ENCODE measurements at places on chromosomes 5 and 9.

DNA sequence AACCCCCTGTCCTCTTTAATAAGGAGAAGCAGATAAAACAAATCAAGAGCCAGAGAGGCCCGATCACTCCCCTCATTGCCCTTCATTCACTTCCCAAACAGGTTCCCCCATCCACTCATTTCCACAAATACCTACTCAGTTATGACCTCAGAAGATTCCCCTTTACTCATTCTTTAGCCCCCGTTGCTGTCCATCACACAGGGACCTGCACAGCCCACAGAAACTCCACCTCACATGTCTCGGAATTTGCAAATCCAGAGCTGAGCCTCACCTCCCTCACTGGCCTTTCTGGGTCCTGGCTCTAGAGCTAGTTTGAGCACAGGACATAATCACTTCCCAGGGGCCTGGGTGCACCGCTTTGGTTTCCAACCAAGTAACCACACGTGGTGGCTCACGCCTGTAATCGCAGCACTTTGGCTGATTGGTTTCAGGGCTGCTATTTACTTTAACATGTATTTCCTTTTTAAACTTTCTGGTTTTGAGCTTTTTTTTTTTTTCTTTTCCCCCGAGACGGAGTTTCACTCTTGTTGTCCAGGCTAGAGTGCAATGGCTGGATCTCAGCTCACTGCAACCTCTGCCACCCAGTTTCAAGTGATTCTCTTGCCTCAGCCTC is 17.8 kb downstream of the ATP6V0E1 start:
- no peak for DNase-seq

GRCh38 chr5:93331863-93332262 is 249.2 kb downstream of the NR2F1-AS1 start:
- no peak for DNase-seq

DNA sequence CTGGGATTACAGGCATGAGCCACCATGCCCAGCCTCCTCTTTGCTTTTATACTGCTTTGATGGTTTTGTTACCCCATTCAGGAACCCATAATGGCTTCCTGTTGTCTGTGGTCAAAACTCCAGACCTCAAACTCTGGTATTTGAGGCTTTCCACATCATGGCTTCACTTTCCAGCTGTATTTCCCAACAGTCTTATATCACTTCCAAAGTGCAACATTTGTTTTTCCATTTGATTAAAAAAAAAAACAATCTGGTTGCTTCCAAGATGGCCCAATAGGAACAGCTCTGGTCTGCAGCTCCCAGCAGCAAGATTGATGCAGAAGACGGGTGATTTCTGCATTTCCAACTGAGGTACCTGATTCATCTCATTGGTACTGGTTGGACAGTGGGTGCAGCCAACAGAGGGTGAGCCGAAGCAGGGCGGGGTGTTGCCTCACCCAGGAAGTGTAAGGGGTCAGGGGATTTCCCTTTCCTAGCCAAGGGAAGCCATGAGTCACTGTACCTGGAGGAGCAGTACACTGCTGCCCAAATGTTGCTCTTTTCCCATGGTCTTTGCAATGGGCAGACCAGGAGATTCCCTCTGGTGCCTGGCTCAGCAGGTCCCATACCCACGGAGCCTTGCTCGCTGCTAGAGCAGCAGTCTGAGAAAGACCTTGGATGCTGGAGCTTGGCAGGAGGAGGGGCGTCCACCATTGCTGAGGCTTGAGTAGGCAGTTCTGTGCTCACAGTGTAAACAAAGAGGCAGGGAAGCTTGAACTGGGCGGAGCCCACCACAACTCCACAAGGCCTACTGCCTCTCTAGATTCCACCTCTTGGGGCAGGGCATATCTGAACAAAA is 458.4 kb downstream of the KDM4C start:
- DNase-seq, result peak; percentile 32

GRCh38 chr5:39716532-39717028 is 291.8 kb upstream of the DAB2 start:
- peak; percentile 82 for DNase-seq

DNA sequence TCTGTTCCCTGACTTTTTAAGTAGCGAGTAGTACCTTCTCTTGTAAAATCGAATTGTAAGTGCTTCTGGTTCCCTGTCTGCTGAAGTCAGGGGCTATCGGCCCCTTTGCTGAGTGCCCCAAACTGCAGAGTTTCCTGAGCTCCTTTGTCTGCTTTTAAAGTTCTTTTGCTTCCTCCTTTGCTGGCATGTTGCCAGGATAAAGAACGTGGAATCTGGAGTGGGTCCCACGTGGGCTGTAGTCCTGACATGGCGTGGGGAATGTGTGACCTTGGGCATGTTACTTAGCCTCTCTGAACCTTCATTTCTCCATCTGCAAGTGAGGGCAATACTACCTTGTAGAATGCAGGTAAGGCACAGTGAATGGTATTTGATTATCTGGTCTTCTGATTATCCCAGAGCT is 13.7 kb upstream of the ODF2 start:
- DNase-seq, result no peak

DNA sequence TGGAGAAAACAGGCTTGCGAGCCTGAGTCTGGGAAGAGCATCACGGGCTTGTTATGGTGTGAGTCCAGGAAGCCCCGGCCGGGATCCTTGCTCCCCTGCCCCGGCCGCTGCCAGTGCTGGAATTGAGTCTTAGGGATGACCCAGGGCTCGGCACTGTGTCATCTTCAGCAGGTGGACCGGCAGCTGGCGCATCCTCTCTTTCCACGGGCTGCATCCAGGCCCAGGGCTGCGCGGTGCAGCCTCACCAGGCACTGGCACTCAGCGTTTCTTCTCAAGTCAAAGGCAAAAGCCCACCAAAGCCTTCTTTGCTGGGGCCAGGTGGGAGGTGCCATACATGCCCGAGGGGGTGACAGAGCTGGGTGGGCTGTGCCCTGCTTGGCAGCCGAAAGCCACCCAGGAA is 46.6 kb downstream of the COL5A1 start:
- DNase-seq, result no peak

GRCh38 chr5:35131723-35132122 is 84.0 kb upstream of the AGXT2 start:
- DNase-seq, result peak; percentile 74

DNA sequence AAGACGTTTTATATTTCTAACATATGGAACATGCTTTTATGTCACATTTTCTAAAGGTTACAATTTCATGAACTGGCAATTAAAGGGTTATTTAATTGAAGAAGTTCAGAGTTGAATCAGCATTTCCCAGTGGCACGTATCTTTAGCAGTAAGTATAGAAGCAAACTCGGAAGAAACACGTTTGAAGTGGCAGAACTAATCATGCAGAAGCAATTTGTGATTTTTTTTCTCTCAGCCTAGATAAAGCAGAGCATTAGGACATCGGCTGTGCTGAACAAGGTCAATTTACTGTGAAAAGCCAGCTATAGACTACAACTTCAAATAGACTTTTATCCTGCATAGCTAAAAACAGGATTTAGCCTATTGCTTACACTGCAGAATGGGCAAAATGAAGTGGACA is 104.7 kb downstream of the ISL1 start:
- no peak for DNase-seq

GRCh38 chr5:68464424-68464823 is 248.9 kb downstream of the PIK3R1 start:
- DNase-seq, result peak; percentile 54

DNA sequence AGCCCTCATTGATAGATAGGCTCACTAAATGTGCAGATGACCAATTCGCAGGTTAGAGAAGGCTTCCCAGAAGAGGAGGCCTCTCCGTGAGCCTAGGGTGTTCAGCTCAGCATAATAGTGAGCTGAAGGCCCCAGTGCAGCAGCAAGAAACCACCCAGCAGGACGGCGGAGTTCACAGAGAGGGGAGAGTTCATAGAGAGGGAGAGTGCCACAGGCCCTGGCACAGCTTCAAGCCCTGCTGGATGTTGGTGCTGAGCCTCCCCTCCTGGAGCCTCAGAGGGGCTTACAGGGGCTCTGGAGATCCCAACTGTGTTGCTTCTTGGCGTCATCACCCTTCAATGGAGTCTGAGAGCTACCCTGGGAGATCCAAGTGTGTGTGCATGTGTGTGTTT is 2.1 kb downstream of the SLC22A5 start:
- no peak for DNase-seq

DNA sequence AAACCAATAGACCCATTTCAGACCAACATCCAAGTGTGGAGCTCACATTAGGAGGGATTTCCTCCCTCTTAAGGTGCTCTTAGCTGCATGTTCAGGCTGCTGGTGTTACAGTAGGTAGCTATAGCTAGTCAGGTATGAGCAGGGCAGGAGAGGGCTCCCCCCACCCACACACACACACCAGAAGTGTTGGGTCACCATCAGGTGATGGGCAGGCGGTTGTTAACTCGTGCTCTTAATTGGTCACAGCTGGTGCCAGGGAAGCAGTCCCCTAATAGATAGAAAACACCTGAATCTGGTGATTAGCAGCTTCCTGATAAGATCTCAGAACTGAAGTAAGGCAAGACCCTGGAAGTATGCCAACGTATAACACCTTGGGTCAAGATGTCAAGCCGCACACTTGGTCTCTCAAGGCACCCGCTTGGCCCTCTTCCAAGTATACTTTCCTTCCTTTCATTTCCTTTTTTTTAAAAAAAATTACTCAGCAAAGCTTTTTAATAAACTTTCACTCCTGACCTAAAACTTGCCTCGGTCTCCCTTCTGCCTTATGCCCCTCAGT is 532.4 kb downstream of the DNAH5 start:
- peak; percentile 5 for DNase-seq

- peak; percentile 4 for DNase-seq
These were observed 49.0 kb upstream of the FOXI1 start for GRCh38 chr5:170056561-170057267.

DNA sequence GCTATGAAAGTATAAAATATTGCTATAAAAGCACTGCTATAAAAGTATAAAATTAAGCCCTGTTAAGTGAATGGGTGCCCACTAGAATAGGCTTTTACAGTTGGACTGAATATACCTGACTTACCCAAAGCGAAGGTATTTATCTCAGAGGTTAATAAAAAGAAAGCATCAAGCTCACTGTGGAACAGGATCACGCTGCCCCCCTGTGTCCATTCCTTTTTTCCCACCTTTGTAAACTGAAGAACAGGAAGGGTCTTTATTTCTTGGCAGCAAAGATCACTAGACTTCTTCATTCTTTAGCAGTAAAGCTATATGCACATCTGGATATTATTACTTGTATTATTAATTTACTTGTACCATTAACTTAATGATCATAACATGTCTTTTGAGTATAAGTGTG is 22.1 kb upstream of the PLPP6 start:
- DNase-seq, result peak; percentile 36

- no peak for DNase-seq
These were observed 134.0 kb upstream of the RASEF start for GRCh38 chr9:83196946-83197345.

DNA sequence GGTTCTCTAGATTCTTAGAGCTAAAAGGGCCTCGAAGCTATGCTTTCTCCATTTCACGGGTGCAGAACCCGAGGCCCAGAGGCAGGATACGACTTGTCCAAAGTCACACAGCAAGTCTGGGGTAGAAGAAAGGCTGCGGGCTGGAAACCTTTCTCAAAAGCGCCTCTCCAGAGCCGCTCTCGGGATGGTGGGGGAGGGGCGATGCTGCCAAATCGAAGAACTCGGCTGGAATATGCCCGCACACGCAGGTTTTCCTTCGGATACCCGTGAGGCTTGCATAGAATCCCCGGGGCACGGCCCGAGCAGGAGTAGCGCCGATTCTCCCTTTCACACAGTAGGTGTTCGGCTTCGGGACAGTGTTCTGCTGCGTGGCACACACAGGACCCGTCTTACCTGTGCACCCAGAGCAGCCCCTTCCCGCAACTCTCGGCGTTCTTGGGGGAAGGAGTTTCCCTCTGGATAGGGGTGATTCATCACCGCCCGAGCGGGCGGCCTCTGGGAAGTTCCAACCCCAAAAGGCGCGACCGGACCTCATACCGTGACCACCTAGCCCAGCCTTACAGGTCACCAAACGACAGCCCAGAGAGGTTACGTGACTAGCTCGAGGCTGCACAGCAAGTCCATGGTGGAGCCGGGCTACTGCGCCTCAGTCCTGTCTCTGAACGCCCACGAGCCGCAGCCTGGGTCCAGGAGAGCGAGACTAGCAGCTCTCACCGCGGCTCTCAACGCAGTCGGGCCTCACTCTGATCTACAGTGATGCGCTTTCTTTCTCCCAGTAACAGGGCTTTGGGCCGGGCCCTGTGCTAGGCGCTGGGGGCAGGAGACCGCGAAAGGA is 4.1 kb downstream of the PAX5 start:
- DNase-seq, result no peak

GRCh38 chr9:112059145-112059965 is 115.7 kb downstream of the SUSD1 start:
- peak; percentile 95 for DNase-seq

DNA sequence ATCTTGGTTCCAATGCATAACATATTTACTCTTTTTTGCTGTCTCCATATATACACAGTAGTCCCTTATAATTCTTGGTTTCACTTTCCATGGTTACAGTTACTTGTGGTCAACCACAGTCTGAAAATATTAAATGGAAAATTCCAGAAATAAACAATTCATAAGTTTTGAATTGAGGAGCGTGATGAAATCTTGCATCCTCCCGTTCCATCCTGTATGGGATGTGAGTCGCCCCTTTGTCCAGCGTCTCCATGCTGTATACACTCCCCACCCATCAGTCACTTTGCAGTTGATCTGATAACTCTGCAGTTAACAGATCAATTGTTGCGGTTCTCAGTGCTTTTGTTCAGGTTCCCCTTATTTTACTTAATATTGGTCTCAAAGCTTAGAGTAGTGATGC is 11.5 kb upstream of the FAF2 start:
- DNase-seq, result peak; percentile 68

- DNase-seq, result no peak
These were observed 27.3 kb upstream of the FANCC start for GRCh38 chr9:95344735-95345325.

Data from ELR (cell line).